ENCODE measurements at places on chromosomes 1 and 21.
A peak's percentile ranks its signal among the peaks of the same experiment; 100 is the strongest.

GRCh38 chr1:202038688-202039346, 28.4 kb downstream of the ELF3 start:
- DNase-seq: no peak

- DNase-seq: no peak
Measured at GRCh38 chr1:41246568-41246967, 4.5 kb upstream of the SCMH1 start.

- no peak for DNase-seq
Measured at GRCh38 chr1:29579821-29580425, 343.6 kb downstream of the PTPRU start.

GRCh38 chr1:109570414-109570813, 22.0 kb downstream of the GNAI3 start:
- no peak for DNase-seq

- no peak for DNase-seq
Measured at GRCh38 chr1:187655104-187655503, 826.4 kb downstream of the PLA2G4A start.

- no peak for DNase-seq
Measured at GRCh38 chr1:248759644-248760043, 4.1 kb upstream of the LYPD8 start.

- DNase-seq: peak; percentile 88
Measured at GRCh38 chr1:156816561-156817328, at the start of gene SH2D2A. TSS of gene SH2D2A (minus strand) at chr1:156816848. CDS start at chr1:156816708, 140 bp downstream.

DNA sequence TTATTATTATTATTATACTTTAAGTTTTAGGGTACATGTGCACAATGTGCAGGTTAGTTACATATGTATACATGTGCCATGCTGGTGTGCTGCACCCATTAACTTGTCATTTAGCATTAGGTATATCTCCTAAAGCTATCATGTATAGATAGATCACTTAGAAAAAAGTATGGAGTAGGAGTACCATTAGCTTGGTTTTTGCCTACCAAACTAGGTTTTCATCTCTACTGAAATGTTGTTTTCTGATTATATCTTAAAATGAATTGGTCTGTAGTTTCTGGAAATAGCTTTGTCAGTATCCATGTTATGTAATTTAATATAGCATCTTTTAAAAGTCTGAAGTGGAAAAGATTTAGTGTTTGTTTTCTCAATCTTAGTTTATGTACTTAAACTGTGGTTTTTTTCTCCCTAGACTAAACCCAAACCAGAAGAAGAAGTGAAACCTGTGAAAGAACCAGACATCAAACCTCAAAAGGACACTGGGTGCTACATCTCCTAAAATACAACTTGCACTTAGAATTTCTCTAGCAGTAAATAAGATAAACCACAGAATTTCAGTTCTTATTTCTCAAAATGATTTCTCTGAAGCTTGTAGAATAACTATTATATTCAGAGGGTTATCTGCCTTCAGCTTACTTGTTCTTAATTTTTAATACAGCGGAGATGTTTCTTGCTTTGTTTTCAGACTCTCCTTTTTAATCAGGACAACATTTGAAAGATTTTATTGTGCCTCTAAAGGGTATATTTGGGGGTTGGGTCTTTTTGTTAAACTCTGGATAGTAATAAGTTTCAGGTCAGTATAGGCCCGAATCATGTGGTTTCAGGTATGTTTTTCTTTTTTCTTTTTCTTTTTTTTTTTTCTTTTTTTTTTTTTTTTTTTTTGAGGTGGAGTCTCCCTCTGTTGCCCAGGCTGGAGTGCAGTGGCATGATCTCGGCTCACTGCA, 4.5 kb upstream of the FAM177B start:
- no peak for DNase-seq

- no peak for DNase-seq
Measured at GRCh38 chr1:92494485-92495141, 7.9 kb upstream of the GFI1 start.

DNA sequence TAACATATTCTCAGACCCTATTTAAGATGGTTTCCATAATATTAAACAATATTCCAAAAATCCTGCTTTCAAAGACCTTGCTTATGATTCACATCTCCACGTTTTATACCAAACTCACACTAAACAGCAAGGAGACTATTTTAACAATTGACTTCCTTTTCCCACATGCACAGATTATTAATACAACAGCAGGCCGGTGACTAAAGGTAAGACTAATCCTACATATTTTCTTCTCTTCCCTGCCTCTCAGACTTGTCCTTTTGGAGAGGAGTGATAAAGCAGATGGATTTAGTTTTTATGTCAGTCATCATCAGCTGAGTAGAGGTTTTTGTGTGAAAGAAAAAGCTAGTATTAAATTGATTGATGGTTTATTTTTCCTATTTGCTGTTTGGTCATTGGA, 400.6 kb downstream of the NTNG1 start:
- no peak for DNase-seq

DNA sequence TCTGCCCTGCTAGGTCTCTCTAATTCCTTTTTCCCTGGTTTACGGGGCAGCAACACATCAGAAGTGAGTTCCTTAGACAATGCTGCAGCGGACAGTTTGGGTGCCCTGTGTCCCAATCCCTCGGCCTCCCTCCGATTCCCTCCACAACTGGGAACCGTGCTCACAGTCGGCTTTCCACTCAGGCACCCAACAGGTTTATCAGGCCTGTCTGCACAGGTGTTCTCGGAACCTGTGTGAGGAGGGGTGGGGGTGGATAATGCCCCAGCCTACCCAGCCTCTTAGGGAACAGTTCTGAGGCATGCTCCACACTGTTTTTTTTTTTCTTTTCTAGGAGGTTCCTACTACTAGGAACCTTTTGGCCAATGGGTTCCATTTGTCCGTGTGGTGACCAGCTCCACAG, 131.2 kb downstream of the DISC1 start:
- no peak for DNase-seq

GRCh38 chr1:25537153-25537831, 6.1 kb upstream of the LDLRAP1 start:
- DNase-seq: no peak

DNA sequence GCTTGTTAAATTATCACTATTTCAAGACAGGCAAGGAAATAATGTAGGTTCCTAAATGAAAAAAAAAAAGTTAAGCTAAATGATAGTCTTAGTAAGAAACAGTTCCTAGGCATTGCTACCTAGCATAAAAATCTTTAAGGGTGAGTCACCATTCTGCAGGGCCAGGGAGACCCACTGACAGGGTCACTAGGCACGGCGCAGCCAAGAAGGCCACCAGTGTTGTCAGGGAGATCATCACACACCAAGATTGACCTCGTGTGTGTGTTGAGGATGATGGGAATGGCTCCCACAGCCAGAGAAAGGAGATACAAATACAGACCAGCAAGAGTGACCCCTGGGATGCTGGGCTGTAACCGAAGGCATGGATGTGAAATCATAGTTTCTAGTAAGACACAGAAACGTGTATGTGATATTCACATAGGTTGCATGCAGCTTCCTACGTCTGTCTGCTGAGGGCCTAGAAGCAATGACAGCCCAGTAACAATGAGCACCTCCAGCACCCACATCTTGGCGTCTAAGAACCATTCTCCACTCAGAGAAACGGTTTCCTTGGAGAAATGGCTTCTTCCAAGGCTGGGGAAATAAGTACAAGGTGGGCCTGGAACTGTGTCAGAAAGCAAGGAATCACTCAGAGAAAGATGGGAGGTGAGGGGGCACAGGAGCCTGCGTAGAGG, 29.1 kb downstream of the RIPK4 start:
- no peak for DNase-seq

DNA sequence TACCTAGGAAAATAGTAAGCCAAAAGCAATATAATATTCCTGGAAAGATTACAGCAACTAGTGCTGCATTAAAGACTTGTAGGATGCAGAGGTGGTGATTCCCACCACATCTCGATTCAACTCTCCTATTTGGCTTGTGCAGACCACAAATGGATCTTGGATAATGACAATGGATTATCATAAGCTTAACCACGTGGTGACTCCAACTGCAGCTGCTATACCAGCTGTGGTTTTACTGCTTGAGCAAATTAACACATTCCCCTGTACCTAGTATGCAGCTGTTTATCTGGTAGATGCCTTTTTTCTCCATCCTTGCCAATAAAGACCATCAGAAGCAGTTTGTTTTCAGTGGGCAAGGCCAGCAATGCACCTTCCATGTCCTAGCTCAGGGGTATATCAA, 542.7 kb upstream of the ADGRL4 start:
- DNase-seq: no peak

DNA sequence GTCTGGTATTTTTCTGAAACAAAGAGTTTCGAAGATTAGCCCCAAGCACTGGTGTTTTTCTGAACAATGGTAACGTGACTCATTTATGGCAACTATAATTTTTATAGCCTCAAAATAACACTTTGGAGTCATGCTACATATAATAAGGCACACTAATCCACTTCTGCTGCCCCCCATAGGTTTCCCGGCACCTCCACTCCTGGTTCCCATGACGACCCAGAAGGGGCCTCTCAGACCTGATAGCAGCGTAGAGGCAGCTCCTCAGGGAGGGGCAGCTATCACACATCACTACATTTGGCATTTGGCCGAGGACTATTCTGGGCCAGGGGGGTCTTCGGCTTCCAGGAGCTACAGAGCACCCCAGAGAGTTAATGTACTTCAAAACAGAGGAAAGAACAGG, 23.3 kb downstream of the CAPN8 start:
- DNase-seq: no peak

GRCh38 chr1:183209533-183210158, 23.6 kb downstream of the LAMC2 start:
- DNase-seq: no peak

DNA sequence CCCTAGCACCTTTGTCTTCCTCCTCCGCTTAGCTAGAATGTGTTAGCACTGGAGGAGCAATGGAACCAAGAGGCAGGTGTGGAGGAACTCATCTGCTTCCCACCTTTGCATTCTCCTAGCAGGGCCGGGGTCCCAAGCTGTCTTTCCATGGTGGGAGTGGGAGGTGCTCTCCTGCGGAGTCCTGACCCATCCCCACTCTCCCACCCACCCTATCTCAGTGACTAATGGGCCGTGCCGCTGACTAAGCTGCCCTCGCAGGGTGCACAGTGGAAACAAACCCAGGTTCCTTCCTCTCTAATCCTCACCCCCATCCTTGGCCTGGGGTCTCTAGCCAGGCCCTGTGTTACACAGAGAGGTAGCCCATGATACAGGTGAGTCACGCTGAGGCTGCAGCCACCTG, 177.5 kb downstream of the HIVEP3 start:
- no peak for DNase-seq

DNA sequence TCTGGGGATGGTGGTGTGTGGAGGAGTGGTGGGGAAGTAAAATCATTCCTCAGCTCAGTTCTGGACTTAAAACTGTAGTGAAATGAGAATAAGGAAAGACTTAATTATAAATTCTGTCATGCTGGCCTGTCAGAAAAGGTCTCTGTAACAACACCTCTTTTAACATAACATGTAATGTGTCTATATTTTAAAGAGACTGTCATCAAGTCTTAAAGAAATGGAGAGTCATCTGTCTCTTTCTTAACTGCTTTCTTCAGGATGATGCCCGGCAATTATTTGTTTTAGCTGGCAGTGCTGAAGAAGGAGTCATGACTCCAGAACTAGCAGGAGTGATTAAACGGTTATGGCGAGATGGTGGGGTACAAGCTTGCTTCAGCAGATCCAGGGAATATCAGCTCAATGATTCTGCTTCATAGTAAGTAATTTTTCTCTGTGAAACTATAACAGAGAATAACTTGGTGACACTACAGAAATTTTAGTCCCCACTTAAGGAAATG, 30.6 kb downstream of the GNAI3 start:
- no peak for DNase-seq

Measured in activated CD8-positive, alpha-beta memory T cell treated with anti-CD3 and anti-CD28 coated beads for 1 hour (primary cell).